Stimulated activated CD4-positive, alpha-beta T cell treated with anti-CD3 and anti-CD28 coated beads, Interleukin-2, amount 100 ng/mL, for 48 hours (primary cell): ENCODE measurements at places on chromosomes 3 and 15.

DNA sequence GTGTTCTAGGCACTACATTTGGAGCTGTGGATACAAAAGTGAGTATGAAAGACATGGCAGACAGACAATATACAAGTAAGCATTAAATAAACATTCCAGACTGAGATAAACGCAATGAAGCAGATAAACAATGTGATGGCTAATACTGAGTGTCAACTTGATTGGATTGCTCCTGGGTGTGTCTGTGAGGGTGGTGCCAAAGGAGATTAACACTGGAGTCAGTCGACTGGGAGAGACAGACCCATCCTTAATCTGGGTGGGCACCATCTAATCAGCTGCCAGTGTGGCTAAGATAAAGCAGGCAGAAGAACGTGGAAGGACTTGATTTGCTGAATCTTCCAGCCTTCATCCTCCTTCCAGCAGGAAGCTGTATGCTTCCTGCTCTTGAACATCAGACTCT lies 77.2 kb downstream of the CADPS start:
- no peak for DNase-seq

DNA sequence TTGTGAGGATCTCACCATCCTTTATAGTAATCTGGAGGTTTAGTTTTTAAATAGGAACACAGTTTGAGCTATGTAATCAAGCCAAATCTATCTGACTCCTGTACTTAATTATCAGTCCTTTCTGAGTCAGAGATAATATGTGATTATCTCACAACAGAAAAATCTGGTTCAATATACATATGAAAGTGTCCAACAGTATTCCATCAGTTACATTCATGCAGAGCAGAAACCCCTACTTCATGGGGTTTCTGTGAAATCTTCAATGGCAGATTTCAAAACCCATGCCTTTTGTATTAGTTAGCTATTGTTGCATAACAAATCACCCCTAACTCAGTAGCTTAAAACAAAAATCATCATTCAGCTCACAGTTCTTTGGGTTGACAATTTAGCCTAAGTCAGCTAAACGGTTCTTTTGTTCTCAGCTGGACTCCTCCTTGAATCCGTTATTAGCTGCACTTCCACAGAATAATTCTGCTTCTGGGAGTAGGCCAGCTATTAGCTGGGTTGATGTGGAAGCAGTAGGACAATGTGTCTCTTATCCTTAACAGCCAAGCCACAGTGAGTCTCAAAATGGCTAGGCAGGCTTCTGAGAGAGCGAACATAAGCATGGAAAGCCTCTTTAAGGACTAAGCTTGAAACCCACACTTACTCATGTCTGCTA lies 42.9 kb upstream of the ARPP21 start:
- DNase-seq, result no peak

GRCh38 chr3:117820658-117821299 lies 1111.2 kb downstream of the TUSC7 start:
- no peak for DNase-seq

- DNase-seq, result no peak
These were observed 82.6 kb upstream of the TRIM42 start for GRCh38 chr3:140595295-140595694.

DNA sequence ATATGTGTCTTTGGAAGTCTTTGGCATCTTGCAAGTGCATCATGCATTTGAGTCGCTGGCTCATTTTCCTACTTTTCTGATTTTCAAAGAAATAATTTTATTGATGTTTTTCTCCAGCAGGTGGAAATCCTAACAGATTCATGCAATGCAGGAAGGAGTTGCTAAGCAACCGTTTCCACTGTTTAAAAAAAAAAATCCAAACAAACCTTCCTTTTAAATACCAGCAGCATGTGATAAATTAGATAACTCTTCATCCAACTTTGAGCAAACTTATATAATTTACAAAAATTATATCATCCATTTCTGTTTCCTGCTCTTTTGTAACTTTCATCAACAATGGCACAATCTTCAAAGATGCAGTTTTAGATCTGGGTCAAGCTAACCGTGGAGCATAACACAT lies 364.1 kb downstream of the MFSD1 start:
- DNase-seq, result no peak

GRCh38 chr3:4716706-4717362 lies 223.7 kb downstream of the ITPR1 start:
- no peak for DNase-seq

DNA sequence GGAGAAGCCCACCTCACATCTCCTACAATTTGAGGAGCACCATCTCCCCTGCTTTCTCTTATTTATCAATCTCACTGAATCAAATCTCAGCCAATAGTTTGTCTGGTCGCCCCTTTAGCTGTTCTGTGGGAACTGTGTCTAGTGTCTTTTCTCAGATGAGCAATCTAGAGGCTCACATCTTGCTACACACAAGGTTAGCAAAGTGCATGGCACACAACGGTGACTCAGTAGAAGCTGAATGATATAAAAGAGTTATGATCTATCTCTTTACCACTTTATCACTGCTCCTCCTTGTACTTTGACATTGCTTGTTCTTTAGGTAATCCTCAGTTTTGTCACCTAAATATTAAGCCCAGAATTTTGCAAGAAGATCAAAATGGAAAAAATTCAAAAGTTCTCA lies 16.8 kb upstream of the COLQ start:
- no peak for DNase-seq

DNA sequence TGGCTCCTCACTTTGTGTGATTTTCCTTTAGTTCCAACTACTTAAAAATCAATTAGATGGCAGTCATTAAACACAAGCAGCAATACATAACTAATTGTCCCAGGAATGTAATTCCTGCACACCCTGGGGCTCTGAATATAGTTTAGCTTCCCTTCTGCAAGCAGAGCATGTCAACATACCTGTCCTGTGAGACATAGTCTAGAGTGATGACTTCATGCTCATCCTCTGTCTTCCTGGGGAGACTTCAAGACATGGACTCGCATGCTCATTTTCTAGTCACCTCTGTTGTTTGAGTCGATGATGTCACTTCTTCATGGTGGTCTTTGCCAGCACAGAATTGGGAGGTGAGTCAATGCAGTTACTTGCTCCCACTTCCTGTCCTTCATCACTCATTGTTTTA lies 15.7 kb downstream of the C3orf52 start:
- DNase-seq, result no peak

DNA sequence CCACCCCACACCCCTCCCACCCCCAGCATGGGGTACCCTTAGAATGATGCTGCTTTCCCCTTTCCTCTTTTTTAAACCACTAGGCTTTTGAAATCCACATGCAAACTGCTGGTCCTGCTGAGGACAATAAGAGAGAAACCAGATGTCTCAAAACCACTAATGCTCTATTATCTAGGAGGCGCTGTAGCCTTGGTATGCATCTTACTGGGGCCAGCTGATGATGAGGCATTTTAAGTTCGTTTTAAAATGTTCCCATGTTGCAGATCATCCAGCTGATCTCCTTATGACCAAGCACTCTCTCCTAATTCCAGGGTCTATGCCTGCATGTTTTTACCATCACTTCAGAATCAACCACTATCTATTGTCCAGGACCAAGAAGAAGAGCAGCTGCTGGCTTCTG lies 1.3 kb downstream of the NME9 start:
- DNase-seq, result no peak

DNA sequence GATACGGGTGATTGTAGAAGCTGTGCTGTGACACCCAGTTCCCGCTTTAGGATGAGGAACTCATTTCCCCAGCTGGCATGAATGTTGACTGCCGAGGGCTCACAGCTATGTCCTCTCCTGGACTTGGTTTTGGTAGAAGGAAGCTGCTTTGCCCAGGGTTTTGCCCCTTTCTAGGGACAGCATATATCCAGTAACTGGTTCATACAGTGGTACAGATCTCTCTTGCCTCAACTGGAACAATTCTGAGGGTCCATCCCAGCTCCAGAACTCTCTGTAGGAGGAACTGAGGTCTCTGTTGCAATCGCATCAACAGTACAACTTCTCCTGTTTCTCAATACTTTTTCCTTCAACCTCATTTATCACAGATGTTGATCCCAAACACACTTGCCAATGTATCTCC lies 54.5 kb upstream of the FNDC3B start:
- no peak for DNase-seq

GRCh38 chr3:37241880-37242279 lies 67.5 kb upstream of the LRRFIP2 start:
- DNase-seq, result no peak

GRCh38 chr3:44827196-44827595 lies 34.5 kb upstream of the TMEM42 start:
- DNase-seq, result no peak

- DNase-seq, result no peak
These were observed 121.0 kb upstream of the CDIN1 start for GRCh38 chr15:36458411-36458810.

DNA sequence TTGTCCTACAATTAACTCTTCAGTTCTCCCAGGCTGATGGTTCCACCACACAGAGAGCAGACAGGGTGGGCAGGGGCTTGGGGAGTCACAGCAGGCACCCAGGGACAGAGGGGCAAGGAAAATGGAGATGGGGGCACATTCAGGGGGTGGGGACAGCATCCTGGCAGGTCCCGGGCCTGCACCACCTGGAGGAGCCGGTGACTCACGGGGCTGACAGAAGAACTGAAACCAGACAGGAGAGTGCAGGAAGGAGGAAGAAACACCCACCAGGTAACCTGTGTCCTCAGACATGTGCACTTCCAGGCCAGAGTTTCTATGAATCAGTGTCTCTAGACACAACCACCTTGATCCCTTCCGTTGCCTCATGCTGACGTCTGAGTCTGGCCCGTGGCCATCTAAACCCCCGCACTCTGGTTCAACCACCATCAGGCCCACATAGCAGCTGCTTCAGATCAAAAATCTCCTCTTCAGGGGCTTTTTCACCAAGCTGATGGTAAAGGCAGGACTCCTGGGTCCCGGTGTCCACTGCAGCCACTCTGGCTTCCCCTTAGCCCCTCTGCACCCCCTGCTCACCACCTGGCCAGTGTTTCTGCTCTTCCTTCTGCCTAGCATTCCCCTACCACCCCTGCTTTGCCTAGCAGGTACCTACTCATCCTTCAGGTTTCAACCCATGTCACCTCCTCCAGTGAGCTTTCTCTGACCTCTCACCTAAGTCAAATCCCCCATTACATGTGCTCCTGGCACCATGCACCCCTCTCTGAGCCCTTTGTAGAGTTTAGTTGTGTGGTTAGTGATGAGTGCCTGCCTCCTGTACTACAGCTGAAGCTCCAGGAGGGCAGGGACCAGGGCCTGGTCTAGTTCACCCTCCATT lies 16.5 kb upstream of the CYP11A1 start:
- DNase-seq, result no peak

DNA sequence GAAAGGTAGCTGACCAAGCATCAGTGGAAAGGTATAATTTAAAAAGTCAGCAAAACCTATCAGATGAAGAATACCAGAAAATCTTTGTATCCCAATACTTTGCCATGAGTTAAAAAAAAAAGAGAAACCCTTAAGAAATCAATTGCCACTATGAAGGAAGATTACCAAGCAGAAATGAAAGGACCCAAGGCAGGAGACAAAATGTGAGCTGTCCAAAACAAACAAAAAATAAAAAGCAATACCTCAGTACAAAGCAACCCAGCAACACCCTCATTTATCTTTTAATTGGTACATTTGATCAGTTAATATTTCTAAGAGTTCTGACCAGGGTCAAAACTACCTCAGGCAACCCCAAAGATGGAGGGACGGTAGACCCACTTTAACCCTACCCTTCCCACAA lies 65.3 kb downstream of the MOBP start:
- no peak for DNase-seq

DNA sequence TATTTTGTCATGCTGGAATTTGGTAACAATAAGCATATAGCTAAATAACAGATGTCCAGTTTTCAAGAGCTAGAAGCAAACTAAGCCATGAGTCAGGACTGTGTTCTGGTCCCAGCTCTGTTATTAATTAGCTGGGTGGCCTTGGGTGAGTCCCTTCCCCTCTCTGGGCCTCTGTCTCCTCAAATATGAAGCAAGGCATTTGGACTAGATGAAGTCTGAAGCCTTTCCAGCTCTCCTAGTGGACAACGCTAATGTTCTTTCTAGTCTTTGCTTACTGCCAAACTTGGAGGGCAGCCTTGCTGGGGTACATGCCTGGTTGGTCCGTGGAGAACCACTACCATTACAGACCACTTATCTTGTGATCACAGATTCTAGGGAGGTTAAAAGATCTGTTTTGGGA lies 127.6 kb downstream of the DUT start:
- no peak for DNase-seq

- no peak for DNase-seq
These were observed 199.2 kb upstream of the SLC2A2 start for GRCh38 chr3:171225708-171226107.

DNA sequence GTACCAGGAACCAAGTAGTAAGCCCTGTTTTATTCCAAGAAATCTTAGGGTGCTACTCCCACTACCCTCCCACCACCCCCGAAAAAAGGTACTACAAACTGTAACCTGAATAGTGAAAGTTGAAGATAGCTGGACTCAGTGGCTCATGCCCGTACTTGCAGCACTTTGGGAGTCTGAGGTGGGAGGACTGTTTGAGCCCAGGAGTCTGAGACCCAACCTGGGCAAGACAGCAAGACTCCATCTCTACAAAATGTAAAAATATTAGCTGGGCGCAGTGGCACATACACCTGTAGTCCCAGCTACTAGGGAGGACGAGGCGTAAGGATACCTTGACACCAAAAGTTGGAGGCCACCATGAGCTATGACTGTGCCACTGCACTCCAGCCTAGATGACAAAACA lies 7.9 kb downstream of the RHOA start:
- DNase-seq, result no peak

- DNase-seq, result no peak
These were observed 317.1 kb downstream of the MEX3B start for GRCh38 chr15:81728726-81729125.

DNA sequence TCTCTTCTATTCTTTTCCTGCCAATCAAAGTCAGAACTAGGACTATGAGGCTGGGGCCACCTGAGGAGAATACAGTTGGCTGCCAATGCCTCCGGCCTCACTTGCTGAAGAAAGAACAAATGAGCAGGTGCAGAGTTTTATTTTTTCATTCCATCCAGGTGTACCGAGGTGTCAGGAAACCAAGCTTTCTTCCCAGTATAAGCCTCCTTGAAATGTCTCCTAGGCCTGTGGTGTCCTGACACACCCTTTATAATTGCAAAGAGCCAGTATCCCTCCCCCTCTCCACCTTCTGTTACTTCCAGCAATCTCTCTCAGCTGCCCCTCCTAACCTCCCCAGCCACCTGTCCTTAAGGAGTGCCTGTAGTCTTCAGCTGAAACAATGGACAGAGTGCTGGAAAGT lies 127.9 kb downstream of the SLC9A9 start:
- no peak for DNase-seq

- DNase-seq, result no peak
These were observed 399.1 kb upstream of the TBL1XR1 start for GRCh38 chr3:177596248-177596815.

DNA sequence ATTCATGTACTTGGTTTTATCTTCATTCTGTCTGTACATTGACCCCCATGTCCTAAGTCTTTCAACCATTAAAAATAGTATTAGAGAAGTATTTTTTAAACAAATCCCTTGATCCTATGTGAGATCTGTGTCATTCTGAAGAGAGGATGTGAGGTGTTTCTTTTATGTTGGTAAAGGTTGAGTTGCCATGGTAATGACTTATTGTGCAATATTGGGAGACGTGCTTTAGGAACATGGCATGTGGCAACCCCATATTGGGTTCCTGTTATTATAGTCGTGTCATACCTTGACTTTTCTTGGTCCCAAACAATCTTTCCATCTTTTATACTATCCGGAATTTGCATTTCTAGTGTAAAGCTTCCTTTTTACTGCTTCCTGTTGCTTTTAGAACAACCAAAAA lies 203.1 kb downstream of the KCNAB1 start:
- DNase-seq, result no peak
